ENCODE measurements at places on chromosomes 12 and 14. TPM values are rescaled to one million over a fixed set of nuclear protein-coding genes. Genes with fewer than 3 reads are reported as not detected.

Gene PRH2
- total RNA-seq, result 0.76 TPM

Gene HOXC13
- total RNA-seq, result not detected

Gene DRAM1
- 5.4 TPM for total RNA-seq

Gene CRIP2
- not detected for total RNA-seq

Gene OSGEP
- 53.0 TPM for total RNA-seq

Gene KCNJ8
- not detected for total RNA-seq

Gene FGD4
- total RNA-seq, result 0.61 TPM

Gene C12orf56
- not detected for total RNA-seq

Gene TAS2R43
- total RNA-seq, result 0.53 TPM

Gene KRT73
- total RNA-seq, result not detected

Gene LGR5
- not detected for total RNA-seq

Gene CLEC14A
- not detected for total RNA-seq

Gene BDKRB2
- total RNA-seq, result not detected

Gene DTX3
- total RNA-seq, result 20.8 TPM

Gene LMO3
- not detected for total RNA-seq

Gene SSPN
- total RNA-seq, result not detected

Gene OAS2
- total RNA-seq, result 276 TPM

Gene PROX2
- total RNA-seq, result 0.21 TPM

Gene COX6A1
- 408 TPM for total RNA-seq

Gene CCDC196
- not detected for total RNA-seq

Gene ENDOU
- total RNA-seq, result not detected

Gene SPX
- total RNA-seq, result 0.40 TPM

Gene IL26
- total RNA-seq, result 0.35 TPM

Gene TAS2R13
- total RNA-seq, result 1.3 TPM

Gene TAS2R10
- total RNA-seq, result 0.29 TPM

Gene HOXC11
- total RNA-seq, result not detected

Gene TMTC2
- 3.3 TPM for total RNA-seq

Gene KRT80
- not detected for total RNA-seq

Gene KRT81
- total RNA-seq, result 0.30 TPM

Gene PTPN21
- total RNA-seq, result 0.12 TPM

Gene ASPG
- total RNA-seq, result not detected

Gene DDX23
- total RNA-seq, result 157 TPM

Gene KRT74
- total RNA-seq, result not detected

Gene HOXC10
- not detected for total RNA-seq

Gene CLEC4C
- total RNA-seq, result not detected

Gene SPATS2
- 18.1 TPM for total RNA-seq

Gene RGS6
- 1.5 TPM for total RNA-seq

Gene NINJ2
- 6.8 TPM for total RNA-seq

Gene MORN3
- 0.54 TPM for total RNA-seq

Gene CLEC4E
- not detected for total RNA-seq

Gene MIP
- total RNA-seq, result not detected

Gene RNASE4
- 2.1 TPM for total RNA-seq

Gene SOX5
- not detected for total RNA-seq
